CD4-positive, alpha-beta T cell treated with Interleukin-2 at 100 ng/mL for 4 hours (primary cell): ENCODE measurements at places on chromosomes 2 and 18.

DNA sequence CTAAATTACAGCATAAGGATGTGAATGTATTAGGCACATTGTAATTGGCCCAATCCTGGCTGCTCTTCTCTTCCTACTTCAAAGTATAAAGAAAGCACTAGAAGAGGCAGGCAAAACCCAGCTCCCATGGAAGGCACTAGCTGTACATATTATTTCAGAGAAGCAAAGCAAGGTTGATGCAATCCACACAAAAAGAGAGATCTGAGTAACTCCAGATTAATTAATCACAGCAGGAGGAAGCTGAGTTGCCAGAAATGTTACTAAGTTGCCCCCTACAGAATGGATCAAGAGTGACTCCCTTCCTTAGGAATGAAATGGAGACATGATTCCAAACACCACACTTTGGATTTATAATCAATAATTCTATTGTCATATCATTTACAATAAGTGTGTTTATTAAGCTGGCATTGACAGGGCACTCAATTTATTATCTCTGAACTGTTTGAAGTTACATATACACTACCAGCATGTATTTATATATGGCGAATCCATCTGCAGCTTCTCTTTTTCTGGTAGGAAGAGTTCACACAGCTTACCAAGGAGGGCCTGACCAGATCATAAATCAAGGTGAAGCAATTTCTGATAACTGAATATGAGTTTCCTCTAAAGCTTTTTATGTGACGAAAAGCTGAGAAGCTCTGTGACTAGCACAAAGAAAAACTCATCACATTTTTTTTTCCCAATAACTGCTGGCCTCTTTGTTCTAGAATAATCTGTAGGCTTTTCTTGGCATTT is 393.1 kb upstream of the LYPD1 start:
- no peak for DNase-seq

DNA sequence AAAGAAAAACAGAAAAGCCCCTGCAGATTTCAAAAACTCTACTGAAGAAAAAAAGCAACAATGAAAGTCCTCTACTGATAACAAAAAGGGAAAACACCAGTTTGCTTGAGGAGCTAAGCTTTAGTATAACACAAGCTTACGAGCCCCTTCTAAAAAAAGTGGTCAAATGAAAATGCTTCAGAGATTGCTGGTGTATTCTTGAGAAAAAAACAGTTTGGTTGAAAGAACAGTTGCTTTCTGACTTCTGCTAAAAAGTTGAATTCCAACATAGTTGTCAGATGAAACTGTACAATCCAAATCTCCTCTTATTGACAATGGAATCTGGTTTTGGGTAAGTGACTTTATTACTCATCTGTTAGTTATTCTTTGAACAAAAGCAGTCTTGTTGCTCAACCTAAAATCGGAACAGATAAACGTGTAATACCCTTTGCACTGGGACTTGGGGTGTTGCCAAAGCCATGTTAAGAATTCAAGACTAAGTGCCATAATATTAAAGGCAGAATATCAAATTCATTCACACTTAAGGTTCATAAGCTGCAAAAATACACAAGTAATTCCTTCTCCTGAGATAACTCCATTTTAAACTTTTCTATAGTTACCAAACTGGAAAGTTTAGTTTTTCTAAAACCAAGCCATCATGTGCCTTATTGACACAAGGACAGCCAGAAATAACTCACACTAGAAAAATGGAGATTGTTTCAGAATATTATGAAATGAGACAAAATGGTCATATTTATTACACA is 45.3 kb upstream of the SPAG16 start:
- DNase-seq = no peak

DNA sequence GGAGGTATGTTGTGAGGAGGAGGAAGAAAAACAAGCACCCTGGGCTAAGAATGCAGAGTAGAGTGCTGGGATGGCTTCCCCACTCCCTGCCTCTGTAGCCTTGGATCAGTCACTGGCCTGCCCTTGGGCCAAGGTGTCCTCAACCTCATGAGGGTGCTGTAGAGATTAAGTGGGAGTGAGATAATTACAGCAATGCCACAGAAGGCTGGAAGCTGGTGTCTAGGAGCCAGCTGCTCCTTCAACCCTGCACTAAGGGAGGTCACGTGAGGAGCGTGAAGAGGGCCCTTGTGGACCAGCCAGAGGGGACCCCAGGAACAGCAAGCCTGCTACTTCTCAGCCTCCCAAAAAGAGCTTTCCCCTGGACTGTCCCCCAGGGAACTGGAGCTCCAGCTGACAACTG is 95.2 kb downstream of the TTC32 start:
- no peak for DNase-seq

DNA sequence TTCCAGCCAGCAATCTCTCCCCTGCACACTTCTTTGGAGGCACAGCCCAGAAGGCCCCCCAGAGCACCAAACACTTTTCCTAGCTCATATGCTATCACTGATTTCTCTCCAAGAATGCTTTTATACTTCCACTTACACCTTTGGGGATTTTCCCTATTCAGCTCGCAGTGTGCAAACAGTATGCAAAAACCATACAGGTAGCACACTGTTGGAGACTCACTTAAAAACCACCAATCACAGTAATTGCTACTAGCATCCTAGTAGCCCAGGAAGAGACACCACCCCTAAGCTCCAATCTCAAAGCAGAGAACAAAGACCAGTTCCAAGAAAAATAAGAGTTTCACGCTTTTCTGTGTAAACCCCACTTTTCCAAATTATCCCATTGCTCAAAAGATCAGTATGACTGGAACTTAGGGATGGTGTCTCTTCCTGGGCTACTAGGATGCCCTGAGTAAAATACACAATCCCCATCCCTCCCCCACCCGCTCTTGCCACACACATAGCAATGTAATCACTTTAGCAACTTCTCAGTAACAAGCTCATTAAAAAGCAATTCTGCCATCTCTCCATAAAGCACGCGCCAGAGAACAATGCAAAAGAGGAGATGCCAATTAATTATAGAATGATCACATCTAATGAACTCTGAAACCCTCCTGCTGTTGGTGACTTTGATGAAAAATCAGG is 43.0 kb downstream of the KLF7 start:
- DNase-seq = no peak

DNA sequence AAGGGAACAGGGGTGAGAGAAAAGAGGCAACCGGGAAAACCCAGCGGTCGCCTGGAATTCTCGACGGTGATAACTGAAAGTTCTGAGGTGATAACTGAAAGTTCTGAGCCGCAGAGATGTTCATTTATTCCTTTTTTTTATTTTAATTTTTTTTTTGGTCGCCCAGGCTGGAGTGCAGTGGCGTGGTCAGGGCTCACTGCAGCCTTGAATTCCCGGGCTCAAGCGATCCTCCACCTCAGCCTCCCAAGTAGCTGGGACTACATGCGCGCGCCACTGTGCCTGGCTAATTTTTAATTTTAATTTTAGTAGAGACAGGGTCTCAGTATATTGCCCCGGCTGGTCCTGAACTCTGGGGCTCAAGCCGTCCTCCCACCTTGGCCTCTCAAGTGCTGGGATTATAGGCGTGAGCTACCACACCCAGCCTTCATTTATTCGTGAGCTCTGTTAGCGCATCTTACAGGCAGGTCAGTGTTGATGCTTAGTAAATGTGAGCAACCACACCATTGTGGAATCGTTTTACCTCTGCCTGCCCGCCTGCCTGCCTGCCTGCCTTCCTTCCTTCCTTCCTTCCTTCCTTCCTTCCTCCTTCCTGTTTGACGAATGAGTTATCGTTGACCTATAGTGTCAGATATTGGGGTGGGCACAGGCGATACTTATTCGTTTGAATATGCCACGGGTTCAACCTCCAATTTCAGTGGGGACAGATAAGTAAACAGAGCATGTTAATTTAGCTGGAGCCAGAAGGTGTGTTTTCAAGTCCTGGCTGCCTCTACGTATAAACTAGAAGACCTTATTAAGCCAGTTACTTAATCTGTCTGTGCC is 557 bp upstream of the E2F6 start:
- no peak for DNase-seq

DNA sequence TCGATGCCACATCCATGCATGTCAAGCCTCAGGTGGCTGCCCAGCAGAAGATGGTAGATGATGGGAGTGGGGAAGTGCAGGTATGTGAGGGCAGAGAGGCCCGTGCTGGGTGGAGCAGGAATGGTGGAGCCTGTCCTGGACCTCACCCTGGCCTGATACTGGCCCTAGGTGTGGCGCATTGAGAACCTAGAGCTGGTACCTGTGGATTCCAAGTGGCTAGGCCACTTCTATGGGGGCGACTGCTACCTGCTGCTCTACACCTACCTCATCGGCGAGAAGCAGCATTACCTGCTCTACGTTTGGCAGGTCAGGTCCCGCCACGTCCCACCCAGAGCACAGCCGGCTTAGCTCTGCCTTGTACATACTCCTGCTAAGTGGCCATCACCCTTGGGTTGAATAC is 13.0 kb downstream of the VIL1 start:
- no peak for DNase-seq

- DNase-seq = no peak
Observed at GRCh38 chr2:61937886-61938285, 32.4 kb downstream of the COMMD1 start.

- no peak for DNase-seq
Observed at GRCh38 chr2:100130595-100131391, 11.6 kb downstream of the AFF3 start.

GRCh38 chr2:182144041-182144775 is 158.6 kb downstream of the PPP1R1C start:
- no peak for DNase-seq
